HAP-1 (cell line): ENCODE measurements at places on chromosomes 1 and 21.

DNA sequence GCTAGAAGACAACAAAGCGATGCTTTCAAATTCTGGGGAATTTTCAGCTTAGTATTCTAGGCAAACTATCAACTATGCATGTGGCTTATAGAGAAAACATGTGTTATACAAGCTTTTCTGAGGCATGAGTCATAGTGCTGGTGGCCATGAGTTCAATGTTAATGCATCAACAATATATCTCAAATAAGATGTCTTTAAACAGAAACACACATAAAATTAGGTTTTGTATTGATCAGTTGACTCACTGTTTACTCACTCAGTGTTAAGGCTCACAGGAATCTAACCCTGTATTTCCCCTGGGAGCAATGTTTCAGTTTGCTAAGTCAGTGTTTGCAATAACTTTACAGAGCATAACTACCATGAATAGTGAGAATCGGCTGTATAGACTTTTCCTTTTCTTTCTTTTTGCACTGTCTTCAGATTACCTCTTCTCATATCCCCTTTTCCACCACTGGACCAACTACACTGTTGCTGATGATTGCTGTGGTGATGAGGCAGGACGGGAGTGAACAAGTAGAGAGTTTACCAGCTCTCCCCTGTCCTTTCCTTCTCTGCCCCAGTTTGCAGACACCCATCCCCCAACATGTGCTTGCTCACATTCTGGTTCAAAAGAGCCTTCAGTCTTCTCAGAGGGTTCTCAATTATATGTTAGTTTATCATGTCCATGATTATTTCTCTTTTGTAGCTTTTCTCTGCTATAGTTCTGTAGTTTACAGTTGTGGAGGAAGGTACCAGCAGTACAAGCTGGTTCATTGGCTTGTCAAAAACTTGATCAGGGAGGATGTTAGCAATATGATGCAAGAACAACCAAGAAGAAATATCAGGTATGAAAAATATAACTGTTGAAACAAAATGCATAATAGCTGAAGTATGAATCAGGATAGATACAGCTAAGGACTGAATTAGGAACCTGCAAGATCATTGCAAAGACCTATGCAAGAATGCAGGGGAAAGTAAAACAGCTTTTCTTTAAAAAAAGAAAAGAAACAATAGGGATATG is 23.9 kb downstream of the CD2 start:
- DNase-seq = peak; percentile 4

DNA sequence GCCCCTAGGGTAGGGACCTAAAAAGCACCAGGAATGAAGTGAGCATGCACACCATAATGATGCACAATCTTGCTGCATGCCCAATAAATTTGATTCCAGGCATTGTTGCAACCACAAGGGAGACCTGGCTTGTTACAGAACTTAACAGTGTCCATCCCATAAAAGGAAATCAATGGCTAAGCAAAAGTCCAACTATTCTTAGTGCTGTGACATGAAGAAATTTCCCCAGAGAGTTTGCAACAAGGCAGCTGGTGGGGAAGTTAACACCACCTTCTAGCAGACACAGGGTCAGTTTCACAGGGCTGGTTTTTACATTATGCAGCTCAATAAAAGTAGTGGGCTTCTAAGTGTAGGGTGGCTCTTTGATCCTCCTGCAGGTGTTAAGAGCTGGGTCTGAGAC is 221.1 kb downstream of the KCNJ6 start:
- no peak for DNase-seq

DNA sequence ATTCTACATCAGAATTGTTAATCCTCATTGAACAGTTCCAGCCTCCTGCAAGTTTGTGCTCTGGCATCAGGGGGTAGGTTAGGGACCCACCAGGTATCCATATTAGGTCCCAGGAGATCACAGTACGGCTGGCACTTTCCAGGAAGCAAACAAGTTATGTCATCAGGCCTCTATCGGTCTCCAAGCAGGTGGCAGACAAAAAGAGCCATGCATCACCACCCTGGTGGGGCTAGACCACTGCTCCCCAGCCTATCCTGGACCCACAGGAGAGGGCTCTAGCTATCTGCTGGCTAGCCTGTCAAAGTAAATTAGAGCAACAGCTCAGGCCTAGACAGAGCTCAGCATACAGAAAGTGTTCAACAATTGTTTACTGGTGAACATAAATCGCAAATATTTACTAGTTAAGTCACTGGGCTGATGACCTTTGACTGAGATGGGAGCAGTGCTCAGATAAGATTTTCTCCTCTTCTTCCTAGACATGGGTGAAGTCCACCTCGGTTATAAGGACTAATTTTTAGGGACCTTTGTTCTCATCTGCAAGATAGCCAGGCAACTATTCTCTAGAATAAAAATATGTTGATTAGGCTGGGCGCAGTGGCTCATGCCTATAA is 6.4 kb downstream of the NUAK2 start:
- no peak for DNase-seq

DNA sequence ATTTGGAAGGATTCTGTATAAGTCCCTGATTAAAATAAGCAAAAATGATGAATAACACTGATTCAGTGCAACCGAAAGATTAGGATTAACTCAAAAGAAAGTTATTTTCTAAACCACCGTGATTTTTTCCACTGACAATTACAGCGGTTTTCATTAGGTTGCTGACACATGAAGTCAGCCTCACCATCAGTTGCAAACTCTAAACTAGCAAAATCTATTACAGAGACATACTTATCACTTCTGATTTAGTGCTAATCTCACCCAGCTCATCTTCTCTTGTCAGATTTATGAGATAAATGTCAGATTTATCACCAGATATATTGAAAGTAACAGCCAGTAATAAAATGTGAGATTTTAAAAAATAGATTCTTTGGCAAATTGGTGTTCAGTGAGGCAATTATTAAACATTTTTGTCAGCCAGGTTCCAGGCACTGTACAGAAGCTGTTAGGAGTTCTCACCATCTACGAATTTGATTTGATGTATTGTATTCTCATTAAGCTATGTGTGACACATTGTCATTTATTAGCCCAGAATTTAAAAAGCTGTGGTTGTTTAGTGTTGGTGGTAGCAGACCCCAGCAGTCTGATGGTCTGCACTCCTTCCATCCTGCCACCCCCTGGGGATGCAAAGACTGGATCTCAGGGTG is 37.3 kb upstream of the LGALS8 start:
- no peak for DNase-seq

GRCh38 chr21:45388011-45388521 is 16.9 kb upstream of the COL18A1 start:
- no peak for DNase-seq

DNA sequence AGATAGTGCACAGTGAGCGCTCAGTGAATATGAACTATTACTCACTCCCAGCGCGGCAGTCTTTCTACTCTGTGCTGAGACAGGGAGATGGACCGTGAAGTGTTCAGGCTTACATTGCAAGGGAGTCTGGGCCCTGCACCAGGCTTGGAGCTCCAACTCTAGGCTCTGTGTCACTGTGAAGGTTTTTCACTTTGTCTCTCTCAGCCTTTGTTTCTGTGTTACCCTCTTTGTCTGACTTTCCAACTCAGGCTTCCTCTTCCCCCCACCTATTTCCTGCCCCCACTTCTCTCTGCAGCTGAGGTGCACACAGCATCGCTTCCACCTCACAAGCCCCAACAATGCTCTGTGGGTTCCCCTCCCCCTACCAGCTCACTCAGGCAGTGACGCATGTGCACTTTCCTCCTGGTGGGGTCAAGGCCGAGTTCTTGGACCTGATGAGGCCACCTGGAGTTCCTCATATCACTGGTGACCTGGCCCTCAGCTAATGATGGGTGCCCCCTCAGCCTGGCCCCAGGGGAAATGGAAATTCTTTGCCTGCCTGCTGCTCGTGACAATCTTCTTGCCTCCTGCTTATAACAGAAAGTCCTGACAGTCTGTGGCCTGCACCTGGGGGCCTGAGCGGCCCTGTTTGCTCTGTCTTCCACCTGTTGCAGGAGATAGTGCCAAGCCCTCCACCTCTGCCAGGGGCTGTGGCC is 1.1 kb upstream of the LCK start:
- DNase-seq = no peak

GRCh38 chr1:8174807-8175206 is 143.1 kb upstream of the SLC45A1 start:
- DNase-seq = no peak

GRCh38 chr1:111743679-111744101 is 4.5 kb upstream of the INKA2 start:
- DNase-seq = no peak

DNA sequence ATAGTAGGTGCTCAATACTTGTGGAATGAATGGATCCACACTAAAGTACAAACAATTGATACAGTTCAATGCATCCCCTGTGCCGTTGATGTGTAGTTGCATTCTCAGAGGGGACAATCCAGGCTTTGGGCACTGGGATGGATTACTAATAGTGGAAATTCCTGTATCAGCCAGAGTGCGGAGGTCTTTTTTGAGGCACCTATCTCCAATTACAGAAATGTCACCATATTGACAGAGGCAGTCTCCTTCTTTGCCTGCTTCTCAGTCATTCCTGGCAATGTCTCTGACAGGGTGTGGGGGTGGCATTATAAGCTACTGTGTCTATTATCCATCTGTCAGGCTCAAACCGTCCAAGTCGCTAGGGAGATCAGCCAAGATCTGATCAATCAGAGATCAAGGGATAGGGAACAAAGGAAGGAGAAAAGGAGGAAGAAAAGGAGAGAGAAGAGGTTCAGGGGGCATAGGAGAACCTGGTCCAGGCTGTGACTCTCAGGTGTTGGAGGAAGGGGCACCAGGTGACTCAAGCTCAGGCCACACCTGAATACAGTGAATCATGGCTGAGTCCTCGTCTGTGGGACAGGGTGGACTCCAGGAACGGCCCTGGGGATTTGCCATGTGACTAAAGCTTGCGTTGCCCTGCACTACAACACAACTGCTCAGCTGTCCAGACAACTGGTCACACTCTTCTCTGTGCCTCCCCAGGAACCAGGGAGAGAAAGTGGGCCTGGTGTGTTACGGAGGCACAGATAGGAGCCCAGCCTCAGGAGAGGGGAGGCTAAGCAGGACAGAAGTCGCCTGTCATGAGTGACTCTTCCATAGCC is 3.4 kb upstream of the LAMB3 start:
- no peak for DNase-seq

DNA sequence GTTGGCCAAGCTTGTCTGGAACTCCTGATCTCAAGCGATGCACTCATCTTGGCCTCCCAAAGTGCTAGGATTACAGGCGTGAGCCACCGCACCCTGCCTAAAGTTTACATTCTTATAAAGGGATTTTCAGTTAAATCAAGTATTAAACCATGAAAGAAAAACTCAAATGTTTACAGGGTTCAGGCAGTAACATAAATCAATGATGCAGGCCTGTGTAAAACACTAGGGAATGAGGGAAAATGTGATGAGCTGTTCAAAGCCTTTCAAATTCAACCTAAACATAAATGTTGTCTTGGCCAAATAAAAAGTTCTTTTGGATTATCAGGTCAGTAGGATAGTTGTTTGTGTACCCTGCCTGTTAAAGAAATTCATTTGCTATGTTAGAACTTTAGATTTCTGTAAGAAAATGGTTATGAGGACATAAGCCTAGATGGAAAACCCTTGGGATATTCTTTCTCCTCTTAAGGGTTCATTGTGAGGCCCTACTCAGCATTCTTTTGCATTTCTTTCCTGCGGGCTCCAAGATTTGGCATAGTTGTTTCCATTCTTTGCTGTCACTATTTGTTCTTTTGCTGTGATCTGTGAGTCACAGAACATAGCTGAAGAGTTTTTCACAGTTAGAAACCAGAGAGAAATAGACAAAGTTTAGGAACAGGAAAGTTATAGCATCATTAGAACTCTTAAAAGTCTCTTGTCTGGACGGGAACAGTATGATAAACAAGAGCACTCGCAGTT is 8.9 kb upstream of the ZRANB2 start:
- no peak for DNase-seq

DNA sequence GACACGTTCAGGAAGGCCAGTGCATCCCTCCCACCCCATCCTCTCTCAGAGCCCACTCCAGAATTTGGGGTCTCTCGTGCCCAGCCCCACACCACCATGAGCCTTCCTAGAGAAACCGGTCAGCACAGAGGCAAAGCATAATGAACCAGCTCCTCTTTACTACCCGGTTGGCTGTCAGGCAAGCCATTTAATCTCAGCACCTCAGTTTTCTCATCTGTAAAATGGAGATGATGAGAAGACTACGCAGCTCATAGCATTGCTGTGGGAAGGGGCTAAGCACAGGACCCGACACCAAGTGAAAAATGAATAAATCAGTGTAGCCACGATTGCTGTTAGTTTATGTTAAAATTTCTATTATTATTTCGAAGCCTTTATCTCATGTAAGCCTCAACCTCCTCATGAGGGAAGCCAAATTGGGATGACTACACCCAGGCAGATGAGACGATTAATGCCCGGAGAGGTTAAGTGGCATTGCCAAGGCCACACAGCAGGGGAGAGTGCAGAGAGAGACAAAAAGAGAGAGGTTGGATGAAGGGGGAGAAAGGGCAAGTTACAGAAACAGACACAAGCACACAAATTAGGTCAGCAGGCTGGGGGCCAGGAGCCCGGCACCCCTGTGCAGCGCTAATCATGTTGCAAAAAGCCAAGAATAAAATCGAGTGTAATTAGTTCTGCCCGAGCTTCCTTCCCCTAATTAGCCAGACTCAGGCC is 25.7 kb downstream of the SDC3 start:
- DNase-seq = no peak

DNA sequence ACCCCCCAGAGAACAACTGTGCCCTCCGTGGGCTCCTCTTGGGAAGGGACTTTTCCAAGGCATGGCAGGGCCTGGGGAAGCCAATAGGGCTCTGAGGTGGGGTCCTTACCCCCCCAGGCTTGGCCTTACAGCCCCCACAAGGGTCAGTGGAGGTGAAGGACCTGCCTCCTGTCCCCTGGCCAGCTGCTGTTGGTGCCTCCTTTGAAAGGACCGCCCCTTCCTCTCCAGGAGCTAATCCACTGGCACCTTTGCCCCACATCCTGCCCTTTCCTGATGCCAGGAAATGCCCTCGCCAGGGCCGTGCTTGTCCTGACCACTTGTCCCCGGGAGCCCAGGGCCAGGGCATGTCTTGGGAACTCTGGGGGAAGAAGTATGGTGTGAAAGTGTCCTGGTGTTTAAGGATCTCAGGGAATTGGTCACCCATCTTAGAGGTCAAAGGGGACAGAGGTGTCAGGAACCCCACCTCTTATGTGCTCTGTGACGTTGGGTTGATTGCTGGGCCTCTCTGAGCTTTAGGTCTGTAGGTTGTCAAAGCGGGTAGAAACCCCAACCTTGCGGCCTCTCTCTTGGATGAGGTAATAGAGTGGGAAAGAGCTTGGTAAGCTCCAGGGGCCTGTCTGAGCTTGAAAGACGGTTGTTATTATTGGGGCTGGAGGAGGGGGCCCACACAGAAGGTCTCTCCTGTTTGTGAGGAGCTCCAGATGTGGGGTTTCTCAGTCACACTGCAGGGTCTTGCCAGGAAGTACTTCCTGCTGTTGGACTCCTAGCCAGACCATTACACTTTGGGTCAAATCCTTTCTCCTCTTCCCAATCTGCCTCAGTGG is 2.8 kb downstream of the KCNQ4 start:
- DNase-seq = no peak

DNA sequence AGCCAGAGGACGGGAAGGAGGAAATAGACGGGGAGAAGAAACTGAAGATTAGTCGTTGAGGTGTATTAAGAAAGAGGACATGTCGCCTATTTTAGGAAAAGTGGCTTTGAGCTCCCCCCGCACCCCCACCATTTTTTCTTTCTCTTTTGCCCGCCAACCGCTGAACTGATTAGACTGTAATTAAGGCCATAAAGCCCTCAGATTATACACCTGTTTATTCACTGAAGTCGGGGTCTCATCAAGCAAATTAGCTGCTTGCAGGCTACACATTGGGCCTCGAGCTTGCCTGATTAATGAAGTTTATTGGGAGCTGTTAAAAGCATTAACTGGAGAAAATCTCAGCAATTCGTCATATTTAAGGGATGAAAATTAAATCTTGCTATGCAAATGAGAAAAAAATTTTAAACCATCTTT is 119.4 kb upstream of the RRP15 start:
- DNase-seq = no peak
